ENCODE measurements at places on chromosomes 2 and 18.

- no peak for DNase-seq
These were observed 70.3 kb upstream of the ZSWIM2 start for GRCh38 chr2:186919296-186919695.

GRCh38 chr2:65658881-65659280 is 226.5 kb upstream of the SPRED2 start:
- no peak for DNase-seq

GRCh38 chr2:210169516-210170195 is 1.6 kb downstream of the KANSL1L start:
- DNase-seq: no peak

GRCh38 chr2:22995576-22995975 is 389.4 kb upstream of the KLHL29 start:
- no peak for DNase-seq

DNA sequence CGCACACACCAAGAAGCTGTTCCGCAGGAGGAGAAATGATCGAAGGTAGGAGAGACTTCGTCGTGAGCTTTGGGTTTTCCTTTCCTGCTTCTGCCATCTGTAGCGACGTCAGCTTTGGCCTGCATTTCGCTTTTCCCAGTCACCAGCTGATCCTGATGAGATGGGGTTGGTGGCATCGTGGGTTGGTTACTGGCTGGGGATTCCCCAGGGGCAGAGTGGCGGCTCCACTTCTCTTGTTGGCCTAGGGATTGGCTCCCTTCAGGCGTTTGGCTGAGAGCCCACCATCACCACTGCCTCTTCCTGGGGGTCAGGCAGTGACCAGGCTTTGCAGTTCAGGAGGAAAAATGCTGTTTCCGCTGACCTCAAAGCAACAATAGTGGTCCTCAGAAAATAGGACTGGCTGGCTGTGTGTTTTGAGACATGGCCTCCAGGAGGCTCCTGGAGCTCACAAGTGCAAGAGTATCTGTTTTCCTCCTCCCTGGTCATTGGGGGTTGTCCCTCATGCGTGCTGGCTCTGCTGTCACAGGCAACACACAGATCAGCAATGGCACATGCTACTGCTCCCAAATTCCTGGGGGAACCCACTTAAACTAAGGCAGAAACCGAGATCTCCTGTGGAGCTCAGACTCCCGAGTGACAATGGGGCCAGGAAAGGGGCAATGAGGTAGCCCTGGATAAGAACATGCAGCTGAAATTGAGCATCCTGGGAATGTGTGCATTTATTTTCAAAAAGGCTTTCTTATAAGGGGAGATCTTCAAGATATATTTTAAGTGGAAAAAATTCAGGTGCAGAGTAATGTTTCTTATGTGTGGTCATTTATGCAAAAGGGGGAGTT is 173.0 kb downstream of the CTIF start:
- DNase-seq: no peak

- DNase-seq: no peak
These were observed 27.1 kb downstream of the TTC32 start for GRCh38 chr2:19874726-19875125.

DNA sequence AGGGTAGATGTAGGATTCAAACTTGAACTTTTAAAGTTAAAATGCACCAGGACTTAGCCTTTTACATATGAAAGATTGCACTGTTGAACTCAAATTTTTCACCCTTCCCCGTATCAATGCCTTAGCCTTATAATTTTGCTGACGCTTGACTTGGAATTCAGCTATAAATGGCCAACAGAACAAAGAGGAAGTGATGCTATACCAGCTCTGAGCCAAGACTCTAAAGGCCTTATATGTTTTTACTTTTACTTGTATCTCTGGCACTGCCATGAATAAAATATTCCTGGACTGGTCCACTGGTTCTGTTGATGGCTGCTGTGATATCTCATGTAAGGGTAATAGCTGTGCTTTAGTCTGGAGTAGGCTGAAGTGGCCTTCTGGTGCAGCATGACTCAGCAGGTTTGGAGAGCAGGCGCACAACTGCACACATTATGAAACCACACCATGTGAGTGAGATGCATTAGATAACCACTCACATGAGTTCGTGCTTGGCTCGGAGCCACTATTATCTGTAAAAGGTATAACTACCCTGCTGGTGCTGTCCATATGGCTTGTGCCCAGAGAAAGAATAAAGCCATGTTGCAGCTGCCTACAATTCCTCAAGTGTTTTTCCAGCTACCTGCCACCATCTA is 8.4 kb upstream of the IER3IP1 start:
- no peak for DNase-seq

DNA sequence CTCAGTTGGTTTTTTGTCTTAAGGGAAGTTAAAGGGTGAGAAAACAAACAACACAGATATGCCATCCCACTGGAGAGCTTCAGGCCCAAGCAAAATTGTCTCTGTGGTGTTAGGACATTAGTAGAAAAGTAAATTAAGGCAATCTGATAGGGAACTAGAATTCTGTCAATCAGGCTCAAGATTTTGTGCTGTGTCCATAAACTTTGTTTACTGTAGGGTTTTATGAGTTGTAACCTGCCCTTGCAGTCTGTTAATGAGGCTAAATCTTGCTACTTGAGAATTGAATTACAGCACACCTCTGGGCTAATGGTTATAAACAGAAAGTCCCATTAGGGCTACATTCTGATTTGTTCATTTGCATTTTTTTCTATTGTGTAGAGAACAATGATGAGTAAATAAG is 78.0 kb upstream of the OTX1 start:
- DNase-seq: no peak

DNA sequence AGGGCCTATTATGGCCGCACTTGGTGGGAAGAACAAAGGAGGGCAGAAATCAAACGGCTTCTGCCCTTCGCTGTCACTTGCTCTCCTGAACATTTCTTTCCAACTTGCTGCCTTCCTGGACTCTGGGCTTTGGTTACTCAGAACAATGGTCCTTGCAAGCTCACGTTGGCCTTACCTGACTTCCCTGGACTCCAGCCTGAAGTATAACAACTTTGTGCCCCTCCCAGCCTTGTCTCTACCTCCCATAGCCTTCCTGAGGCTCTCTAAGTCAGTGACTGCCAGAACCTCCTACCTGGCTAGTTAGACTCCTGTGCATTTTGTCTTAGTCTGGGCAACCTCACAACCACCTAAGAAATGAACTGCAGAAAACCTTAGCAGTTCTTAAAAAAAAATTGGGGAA is 30.2 kb upstream of the ITPRID2 start:
- no peak for DNase-seq

GRCh38 chr2:72386288-72386687 is 238.6 kb upstream of the CYP26B1 start:
- DNase-seq: no peak

DNA sequence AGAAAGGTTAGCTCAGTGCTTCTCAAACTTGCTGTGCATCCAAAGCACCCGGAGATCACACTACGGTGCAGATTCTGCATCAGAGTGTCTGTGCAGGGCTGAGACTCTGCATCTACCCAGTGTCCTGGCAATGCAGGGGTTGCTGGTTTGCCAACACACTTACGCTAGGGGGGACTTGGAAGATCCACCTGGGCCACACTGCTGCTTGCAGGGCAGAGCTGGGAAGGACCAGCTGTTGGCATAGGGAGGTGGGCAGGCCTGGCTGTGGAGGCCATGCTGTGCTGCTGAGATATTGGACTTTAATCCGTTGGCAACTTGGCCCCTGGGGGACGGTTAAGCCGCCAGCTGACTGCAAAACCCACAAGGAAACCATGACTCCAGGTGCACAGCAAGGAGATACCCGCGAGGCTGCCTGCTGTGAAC is 397.6 kb upstream of the HS6ST1 start:
- no peak for DNase-seq

DNA sequence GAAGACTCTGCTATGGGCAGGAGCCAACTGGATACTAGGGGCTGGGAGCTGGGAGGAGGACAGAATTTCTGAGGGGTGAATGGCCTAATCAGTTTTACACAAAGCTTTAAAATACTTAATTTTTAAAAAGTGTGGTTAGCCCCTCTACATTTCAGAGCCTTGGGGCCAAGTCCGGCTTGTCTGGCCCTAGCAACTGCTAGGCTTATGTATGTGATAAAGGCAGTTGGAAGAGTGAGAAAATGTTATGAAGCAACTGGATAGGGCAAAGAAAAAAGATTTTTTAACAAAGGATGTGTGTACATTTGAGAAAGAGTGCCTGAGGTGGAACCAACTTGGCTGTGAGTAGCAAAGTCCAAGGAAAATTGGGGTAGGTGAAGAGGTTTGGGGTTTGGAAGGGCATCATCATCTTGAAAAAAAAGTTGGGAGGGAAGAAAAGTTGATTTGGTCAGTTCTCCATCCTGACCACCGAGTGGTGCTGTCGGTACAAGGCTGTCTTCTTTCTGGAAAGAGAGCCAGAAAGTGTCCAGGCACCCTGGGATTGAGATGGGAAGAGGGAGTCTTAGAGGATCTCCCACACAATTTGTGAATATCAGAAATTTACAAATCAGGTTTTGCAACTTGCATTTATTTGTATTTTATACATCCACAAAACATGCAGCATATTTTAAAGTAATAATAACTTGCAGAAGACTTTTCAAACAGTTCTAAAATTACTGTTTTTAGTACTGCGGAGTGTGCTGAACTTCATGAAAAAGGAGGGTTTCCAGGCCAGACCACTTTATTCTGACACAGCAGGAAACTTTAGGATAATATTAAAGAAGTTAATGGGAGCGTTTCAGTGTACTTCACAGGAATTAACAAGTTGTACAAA is 10.5 kb upstream of the CDK15 start:
- DNase-seq: no peak

DNA sequence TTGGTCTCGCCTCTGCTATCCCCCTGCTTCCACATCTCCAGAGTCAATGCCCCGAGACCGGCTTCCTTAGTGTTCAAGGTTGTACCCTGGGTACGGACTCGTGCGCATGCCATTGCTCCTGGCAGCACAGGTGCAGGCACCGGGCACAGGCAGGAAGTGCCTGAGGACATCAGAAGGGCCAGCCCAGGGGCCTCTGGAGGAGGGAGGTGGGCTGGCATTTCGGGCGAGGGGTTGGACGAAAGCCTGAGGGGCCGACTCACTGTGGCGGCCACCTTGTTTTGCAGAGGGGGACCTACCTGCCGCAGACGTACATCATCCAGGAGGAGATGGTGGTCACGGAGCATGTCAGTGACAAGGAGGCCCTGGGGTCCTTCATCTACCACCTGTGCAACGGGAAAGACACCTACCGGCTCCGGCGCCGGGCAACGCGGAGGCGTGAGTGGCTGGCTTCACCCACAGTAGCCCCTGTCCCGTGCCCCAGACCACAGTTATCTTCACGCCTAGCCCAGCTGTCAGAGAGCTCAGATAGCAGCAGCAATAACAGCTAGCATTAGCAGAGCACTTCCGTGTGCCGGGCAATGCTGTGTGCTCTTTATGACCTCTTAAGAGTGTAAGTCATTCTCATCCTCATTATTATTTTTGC is 12.5 kb downstream of the ITM2C start:
- no peak for DNase-seq

DNA sequence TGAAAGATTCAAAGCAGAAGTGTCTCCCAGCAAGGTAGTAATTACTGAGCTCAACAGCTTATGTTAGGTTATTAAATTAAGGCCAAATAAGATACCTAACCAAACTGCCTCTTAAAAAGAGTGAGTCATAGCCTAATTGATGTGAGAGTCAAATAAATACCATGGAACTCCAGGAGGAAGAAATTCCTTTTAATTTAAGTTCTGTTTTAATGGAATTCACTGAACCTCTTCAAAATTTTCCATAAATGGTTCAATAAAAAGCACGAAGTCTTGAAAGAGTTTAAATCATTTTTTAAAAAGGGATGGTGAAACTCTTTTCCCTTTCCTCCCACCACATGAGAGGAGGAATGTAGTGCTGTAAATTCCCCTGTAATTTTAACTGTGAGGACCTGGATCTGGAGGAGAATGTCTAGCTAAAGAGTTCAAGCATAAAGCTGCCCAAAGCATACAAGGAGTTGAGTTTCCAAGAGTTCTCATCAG is 180.8 kb upstream of the MMADHC start:
- DNase-seq: no peak

DNA sequence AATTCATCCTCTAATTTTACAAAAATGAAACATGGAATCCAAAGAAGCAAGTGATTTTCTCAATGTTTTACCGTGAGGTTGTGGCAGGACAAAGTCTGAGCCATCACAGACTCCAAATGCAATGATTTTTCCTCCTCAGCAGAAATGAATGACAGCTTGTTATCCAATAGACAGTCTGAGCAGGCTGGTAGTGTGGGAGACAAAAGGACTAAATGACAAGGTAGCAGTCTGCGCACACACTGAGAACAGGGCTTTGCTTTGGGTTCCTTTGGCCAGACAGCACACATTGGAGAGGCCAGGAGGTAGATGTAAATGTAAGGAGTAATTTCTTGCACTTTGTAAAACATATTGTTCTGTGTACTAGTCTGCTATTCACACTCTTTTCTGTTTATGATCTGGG is 50.3 kb upstream of the RGPD4 start:
- DNase-seq: no peak

GRCh38 chr2:147588191-147588590 is 256.6 kb upstream of the ACVR2A start:
- DNase-seq: no peak

DNA sequence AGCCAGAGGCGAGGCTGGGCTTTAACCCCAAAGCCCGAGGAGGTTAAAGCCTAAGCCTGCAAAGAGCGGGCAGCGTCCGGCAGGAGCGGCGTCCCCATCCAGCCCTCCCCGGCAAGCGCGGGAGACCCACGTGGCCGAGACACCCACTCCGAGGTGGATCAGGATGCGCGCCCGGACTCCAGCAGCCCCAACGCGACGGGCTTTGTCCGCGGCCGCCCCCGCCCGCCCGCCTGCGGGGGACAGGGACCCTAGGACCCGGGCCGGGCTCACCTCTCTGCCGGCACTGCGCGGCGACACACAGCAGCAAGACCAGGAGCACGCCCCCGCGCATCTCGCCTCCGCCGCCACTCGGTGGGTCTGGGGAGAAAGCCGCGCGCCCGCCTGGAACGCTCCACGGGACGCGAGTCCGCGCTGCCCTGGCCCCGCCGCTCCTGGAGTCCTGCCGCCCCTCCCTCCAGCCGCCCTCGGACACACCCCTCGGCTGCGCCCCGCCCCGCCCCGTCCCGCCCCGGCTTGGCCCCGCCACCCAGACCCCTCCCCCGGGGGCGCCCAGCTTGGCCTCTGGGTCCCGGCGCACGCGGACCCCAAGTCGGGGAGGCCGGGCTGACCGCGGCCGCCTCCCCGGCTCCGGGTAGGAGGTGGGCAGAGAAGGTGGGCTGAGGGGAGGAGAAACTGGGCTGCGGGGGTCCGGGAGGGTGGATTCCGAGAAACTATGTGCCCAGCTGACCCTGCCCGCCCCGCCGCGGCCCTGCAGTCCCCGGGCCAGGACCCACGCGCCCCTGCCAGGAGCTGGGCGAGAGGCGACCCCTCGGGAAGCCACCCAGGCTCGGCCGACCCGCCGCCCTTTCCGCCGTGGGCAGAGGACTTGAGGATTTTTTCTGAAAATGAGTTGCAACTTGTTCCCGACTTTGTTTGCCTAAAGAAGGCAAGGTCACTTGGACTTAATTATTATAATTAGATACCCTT is at the start of gene LAMA1:
LAMA1 (minus strand) TSS at position 408 of the 966 bp plus-strand sequence; CDS start at position 331, 77 bp downstream.
- DNase-seq: peak; percentile 35

- DNase-seq: no peak
These were observed 317.9 kb upstream of the UBE2E3 start for GRCh38 chr2:180662521-180662920.

DNA sequence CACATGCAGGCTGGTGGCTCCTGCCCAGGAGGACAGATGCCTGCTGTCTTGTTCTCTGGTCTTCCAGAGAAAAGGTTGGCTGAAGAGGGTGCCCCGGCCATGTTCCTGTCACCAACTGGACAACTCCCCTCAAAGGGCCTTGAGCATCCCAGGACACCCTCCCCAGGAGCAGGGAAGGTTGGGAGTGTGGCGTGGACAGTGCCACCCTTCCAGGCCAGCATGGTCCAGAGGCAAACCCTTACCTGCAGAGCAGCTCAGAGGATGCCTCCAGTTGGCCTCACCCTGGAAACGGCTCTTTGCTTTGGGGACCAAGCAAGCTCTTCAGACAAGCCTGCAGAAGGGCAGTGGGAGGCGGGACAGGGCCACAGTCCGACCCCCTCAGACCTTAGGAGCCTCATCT is 4.9 kb upstream of the GPC1 start:
- peak; percentile 24 for DNase-seq
